ENCODE measurements at places on chromosomes 16 and 17.

GRCh38 chr16:82845116-82845515 lies 218.3 kb downstream of the CDH13 start:
- DNase-seq = no peak

DNA sequence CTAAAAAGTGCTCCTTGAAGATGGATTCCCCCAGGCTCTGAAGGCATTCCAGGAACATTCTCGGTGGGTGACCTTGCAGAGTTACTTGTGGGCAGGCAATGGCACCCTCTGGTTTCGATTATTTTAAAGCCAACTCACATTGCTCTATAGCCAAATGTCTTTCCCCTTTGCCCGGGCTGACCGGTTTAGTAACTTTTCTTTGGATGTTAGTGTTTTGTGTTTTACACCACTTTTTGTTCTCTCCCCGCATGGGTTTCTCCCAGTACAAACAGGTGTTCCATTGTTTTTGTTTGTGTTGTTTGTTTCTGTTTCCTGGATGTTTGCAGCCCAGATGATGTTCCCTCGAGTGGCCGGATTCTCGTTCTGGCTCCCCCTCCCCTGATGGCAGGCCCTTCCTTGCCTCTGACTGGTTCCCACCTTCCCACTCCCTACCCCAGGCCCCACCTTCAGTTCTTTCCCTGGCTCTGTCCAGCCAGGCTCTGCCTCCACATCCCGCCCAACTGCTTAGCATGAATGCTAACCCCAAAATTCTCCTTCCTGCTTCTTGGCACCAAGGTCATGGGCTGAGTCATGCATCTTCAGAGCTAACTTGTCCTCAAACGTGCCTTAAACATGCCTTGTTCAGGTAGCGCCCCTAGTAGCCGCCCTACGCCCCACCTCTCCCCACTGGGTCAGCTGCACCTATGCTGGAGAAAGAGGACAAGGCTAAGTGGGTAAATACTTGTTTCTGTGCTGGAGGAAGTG lies 40.6 kb downstream of the ELAC2 start:
- DNase-seq = no peak

DNA sequence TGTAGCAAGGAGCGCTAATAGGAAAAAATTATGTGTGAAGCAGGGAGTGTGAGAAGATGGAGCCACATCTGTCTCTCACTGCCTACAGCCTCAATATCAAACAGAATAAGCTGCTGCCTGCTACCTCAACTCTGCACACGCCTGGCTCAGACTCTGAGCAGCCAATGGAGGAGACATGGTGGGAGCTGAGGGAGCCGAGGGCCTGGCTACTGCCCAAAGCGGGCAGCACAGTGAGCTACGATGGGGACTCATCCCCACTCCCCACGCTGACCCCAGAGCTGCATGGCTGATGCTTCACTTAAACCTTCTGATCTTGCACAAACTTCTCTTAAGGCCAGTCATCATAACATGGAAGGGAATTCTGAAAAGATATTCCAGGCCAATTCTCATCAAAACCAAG lies 11.1 kb upstream of the FLYWCH2 start:
- no peak for DNase-seq

- DNase-seq = no peak
These were observed 43.0 kb downstream of the BEAN1 start for GRCh38 chr16:66469947-66470546.

DNA sequence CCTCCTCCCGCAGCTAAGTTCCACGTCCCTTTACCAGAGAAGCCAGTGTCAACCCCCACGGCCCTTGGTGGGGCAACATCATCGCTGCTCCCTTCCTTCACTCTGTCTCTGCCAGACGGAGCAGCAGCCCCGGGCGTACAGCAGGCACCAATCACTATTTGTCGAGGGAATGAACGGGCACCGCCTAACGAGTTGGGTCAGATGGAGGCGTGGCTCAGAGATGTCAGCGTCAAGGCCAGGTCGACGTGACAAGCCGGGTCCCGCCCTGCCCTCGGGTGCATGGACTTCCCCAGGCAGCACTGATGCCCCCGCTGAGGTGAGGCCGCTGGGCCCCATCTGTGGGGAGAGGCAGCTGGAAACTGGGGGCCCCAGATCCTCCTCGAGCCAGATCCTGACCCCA lies 50.0 kb downstream of the CBFA2T3 start:
- DNase-seq = no peak

DNA sequence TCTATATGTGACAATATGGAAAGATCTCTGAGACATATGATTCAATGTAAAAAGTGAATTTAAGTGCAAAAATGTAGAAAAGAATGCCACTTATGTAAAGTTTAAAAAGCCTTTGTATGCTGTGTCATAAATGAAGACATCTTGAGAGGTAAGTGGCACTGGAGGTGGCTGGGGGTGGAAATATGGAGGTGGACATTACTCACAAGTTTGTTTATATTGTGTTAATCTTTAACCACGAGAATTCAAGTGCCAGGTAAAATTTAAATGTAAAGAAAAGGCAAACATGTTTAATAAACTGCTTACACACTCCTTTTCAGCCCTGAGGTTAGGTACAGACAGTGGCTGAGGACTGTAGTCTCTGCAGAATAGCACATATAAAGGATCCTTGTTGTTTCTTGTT lies 235.1 kb downstream of the ABCC12 start:
- no peak for DNase-seq

DNA sequence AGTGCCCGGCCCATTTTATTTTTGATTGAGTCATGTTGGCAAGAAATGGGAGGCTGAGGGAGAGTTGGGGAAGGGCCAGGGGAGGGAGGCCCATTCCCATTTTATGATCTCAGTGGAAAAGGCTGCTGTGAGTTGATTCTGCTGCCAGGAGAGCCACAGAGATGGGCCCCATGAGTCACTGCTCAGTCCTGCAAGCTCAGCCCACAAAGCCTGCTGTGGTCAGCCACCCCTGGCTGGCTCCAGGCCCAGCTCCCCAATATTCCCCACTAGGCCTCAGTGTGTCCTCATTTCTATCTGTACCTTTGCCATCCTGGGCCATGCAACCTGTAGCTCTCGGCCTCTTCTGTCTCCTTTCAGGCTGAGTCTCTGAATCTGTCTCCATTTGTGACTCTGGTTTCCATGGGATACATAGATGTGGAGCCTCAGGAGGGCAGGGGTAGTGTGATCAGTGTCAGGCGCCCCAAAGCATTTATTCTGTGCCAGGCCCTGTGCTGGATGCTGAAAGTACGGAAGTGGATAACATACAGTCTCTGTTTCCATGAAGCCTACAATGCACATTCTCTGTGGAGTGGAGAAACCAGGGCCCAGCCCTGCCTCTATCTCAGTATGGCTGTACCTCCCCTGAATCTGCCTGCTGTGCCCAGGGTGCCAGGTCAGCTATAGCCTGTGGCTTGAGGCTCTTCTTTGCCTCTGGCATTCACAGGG lies 1.9 kb upstream of the PLEKHG4 start:
- DNase-seq = no peak

DNA sequence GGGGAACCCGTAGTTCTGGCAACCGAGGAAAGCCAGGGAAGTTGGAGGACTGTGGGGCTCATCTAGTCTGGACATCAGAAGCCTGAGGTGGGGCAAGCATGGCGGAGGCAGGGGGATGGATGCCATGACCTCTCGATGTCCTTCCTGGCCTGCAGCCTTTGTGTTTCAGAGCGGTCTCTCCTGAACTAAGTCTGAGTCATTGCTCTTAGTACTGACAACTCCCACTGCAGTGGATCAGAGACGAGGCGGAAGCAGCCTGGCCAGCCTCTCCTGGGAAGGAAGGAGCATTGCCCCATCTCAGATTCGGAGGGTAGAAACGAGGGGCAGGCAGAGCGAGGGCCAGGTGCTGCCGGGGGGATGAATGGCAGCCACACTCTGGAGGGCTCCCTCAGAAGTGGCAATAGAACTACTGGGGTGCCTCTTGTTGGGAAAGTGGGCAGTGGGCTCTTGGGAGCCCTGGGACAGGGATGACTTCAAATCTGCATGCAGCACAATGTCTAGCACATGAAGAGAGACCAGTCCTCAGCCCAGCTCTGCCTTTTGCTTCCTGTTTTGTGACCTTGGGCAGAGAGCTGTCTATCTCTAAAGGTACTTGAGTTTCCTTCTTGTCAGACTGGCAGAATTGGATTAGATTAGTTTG lies 3.6 kb upstream of the STAC2 start:
- DNase-seq = no peak

- DNase-seq = no peak
These were observed 54.3 kb upstream of the CDC42EP4 start for GRCh38 chr17:73365906-73366623.

GRCh38 chr16:19292186-19292585 lies 6.7 kb downstream of the CLEC19A start:
- DNase-seq = no peak

- no peak for DNase-seq
These were observed 3.5 kb upstream of the MTHFSD start for GRCh38 chr16:86558355-86559193.

DNA sequence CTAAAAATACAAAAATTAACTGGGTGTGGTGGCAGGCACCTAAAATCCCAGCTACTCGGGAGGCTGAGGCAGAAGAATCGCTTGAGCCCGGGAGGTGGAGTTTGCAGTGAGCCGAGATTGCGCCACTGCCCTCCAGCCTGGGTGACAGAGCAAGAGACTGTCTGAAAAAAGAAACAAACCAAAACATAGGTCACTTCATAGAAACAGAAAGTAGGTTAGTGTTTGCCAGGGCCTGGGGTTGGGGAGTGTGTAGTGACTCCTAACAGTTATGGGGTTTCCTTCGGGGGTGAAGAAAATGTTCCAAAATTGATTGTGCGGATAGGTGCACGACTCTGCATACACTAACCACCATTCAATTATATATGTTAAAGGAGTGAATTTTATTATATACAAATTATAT lies 59.2 kb downstream of the ATP2C2 start:
- no peak for DNase-seq

DNA sequence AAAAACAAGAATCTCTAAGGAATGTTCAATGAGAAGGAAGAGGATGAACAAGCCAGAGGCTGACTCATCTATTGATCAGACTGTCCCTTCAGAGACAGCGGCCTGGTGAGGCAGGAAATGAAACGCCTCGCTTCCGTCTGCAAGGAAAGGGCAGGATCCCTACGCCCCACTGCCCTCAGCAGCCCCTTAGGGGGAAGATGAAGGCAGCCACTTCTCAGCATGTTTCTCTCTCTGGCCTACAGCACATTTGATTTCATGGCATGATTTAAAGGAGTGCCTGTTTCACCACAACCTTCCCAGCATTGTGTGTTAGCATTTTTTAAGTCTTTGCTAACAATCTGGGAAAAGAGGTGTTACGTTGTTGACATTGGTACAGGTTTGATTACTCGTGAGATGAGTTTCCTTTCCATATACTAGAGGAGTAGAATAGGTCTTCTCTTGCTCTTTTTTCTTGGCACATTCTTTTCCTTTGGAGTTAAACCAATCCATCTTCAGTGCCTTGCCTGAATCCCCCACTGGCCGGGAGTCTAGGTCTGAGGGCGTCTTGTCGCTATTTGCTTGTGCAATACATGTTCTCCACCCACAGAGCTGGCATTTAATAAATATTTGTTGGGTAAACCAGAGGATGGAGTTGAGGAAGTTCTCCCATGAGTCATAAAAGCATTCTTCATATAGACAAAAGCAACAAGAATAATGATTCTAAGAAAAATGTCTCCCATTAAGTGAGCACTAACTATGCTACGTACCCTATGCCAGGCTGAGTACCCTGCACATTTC lies 47.4 kb downstream of the RBFOX3 start:
- DNase-seq = no peak

DNA sequence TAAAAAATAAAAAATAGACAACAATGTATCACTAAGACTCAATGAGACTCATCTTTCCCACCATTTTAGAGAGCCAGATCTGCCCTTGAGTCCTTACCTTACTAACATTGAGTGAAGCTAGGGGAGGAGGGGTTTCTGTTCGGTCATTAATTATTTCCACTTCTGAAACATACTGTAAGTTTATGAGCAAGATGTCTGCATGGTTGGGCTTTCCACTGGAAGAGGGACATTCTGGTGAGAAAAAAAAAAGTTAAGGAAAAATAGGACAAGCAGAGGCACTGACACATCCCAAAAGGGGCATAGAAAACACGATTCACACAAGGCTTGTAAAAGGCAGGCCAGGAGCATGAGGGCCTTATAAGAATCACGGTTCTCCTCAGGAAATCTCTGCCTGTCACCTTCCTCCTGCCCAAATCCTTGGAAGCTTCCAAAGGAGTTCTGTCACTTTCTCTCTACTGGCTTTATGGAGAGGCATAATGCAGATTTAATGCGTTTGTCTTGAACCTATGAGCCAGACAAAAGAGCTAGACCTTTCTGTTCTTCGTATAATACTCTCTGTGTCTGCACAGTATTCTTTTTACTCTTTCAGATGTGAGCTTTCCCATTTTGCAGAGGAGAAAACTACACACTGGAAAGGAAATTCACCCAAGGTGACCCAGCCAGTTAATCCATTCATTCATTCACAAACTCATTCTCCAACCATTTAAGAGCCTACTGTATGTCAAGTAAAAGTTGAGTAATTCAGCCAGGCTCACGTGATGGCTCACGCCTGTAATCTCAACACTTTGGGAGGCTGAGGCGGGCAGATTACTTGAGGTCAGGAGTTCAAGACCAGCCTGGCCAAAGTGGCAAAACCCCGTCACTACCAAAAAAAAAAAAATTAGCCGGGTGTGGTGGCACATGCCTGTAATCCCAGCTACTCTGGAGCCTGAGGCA lies 2.5 kb downstream of the LSM12 start:
- DNase-seq = no peak

DNA sequence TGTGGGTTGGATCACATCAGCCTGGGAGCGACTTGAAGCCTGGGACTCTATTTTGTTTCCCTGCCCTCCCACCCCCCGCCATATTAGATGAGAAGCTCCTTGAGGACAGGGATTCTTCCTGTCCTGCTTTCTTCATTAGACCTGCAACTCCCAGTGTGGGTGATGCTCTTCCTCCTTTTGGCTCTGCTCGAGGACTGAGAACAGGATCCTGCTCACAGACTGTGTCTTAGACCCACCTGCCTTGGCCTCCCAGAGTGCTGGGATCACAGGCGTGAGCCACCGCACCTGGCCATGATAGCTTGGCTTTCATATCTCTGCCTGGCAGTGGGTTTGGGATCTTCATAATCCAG lies 21.5 kb upstream of the TNS4 start:
- no peak for DNase-seq

- no peak for DNase-seq
These were observed 693.5 kb upstream of the EEF2KMT start for GRCh38 chr16:5791011-5791657.

All from NCI-H1417 (cell line).